Neural crest cell (in vitro differentiated cells): ENCODE measurements at places on chromosomes 3 and 15.

DNA sequence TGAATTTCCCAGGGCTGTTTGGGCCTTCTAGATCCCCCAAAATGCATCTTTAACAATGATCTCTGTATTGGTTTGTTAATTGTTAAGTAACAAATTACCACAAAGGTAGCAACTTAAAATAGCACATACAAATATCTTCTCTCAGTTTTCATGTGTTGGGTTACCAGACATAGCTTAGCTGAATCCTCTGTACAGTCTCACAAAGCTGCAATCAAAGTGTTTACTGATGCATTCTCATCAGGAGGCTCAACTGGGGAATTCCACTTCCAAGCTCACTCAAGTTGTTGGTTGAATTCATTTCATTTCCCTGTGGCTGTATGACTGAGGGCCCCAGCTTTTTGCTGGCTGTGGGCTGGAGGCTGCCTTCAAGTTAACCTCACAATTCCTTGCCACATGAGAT is 297.6 kb downstream of the RPLP1 start:
- no peak for DNase-seq

DNA sequence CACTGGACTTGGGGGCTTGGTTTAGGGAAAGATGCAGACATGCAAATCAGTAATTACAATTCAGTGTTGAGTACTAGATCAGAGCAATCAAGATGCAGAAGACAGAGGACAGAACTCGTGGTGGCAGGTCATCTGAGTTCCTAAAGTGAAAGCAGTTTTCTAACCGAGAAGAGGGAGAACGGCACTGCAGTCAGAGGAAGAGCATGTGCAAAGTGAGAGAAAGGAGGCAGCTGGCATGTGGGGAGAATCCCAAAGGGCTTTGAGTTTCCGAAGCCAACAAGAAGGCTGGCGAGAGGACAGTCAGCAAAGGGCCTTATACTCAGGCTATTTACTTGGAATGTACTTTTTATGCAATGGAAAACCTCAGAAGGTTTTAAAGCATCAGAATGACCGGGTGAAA is 87.0 kb downstream of the ANP32A start:
- no peak for DNase-seq

- DNase-seq: no peak
Measured at GRCh38 chr3:171256445-171257250, 203.6 kb downstream of the TNIK start.

- DNase-seq: no peak
Measured at GRCh38 chr3:54755756-54756155, 172.1 kb downstream of the LRTM1 start.

GRCh38 chr3:42274266-42274665 is 8.3 kb upstream of the CCK start:
- DNase-seq: no peak

DNA sequence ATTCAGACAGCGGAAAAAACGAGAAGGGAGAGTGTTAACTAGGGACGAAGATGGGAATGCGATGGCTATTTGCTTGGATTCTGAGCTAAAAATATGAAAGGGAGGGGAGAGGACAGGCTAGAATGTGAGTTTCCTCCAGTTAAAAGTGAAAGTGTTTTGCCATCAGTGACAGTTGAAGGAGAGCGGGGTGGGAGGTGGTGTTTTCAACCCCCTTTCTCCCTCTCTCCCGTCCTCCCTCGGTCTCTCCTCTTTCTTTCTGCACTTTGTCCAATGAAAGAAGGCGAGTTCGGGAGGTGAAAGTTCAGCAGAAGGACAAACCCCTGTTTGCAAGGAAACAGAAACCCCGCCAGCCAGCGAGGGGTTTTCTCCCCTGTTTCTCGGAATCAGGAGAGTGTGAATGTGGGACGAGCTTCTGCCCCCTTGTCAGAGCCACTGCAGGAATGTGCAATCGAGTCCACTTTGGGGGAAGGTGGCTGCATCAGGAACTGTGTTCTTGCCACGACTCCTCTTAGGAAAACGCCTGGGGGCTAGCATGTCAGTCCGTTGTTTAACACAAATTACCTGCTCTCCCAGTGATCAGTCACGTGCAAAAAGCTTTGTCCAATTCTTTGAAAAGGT is 975 bp upstream of the FOXP1 start:
- DNase-seq: peak; percentile 6

- DNase-seq: peak; percentile 23
Measured at GRCh38 chr3:123449997-123450604, 1.2 kb upstream of the ADCY5 start.

- no peak for DNase-seq
Measured at GRCh38 chr3:134074790-134075567, 45.3 kb upstream of the SLCO2A1 start.

DNA sequence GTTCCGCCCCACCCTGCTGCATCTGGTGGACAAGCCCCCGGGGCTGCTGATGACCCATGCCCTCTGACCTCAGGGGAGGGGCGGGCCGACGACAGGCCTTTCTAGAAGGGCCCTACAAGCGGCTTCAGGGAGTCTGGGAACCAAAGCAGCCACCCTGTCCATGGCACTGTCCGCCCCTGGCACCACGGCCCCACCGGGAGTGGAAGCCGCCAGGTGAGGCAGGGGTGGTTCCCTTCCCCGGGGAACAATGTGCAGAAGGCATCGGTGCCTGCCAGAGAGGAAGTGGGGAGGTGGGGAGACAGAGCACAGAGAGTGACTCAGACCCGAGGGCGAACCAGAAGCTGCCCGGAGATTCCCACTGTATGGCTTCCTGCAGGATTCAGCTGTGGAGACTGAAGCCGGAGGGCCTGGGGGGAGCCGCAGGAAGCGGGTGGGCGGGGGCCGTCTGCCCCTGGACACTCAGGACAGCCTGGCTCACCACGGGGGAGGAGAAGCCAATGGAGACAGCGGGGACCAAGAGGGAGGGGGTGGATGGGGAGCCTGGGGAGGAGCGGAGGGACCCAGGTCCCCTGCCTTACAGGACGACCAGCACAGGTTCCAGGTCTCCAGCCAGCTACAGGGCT is 134.0 kb downstream of the TPRA1 start:
- no peak for DNase-seq

GRCh38 chr3:15631426-15632211 is 30.1 kb downstream of the BTD start:
- DNase-seq: no peak

- no peak for DNase-seq
Measured at GRCh38 chr3:6301626-6302025, 559.3 kb upstream of the GRM7 start.

- DNase-seq: no peak
Measured at GRCh38 chr15:38885471-38885952, 320.9 kb upstream of the RASGRP1 start.

- no peak for DNase-seq
Measured at GRCh38 chr15:87549296-87549695, 707.2 kb downstream of the NTRK3 start.

DNA sequence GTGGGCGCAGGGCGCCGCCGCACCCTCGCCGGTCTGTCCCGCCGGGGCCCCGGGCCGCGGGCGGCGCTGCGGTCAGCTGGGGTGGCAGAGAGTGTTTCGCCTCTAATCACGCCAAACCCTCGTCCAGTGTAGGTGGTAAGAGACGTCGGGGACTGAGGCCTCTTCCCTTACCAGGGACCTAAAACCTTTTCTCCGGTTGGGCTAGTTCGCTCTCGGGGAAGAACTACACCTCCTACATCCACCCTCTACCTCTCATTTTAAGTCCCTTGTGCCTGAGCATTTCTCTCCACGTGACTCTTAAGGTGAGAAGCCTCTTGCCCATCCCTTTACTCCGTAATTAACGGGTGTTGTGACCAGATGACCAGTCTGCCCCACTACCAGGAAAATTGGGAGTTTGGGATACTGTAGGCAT is 520 bp downstream of the TMEM42 start:
- no peak for DNase-seq

DNA sequence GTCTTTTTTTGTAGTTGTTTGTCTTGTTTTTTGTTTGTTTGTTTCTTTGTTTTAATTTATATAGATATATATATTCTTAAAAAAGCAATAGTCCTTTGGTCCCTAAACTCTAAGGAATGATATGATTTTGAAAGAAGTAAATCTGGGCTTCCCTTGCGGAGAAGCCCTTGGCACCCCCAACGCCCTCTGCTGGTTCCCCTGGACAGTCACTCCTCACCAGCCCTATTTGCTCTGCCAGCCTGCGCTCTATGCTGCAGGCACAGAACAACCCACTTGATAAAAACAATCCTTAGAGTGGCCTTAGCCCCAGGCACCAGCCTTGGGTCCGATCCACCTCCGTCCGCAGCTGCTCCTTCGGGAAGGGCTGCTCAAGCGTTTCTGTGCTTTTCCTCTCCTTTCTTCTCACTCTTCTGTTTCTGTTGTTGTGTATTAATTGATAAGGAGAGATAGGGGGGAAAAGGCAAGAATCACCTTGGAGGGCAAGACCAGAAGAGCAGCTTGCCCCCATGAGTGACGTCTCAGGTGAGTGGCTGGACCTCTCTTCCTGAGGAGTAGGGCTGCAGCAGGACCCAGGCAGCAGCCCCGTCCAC is 13.7 kb upstream of the PARP6 start:
- no peak for DNase-seq

GRCh38 chr15:36468746-36469145 is 110.7 kb upstream of the CDIN1 start:
- DNase-seq: no peak

DNA sequence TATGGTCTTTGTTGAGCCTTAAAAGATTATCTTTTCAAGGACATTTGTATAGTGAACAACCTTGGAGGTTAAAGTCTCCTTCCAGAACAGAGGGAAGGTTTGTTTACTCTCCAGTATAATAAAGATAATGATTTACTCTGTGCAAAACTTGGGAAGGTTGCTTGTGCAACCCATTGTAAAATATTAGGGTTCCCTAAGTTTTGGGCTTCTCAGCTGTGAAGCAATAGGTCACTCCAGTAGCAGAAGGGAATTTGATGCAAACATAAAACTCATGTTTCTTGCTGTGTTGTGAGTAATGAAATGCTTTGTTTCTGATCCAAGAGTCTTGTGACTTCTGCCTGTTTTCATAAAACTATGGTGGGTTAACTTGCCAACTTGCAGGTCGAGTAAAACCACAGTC is 177.5 kb downstream of the SUCNR1 start:
- DNase-seq: no peak

GRCh38 chr3:177050501-177051237 is 146.6 kb downstream of the TBL1XR1 start:
- no peak for DNase-seq

DNA sequence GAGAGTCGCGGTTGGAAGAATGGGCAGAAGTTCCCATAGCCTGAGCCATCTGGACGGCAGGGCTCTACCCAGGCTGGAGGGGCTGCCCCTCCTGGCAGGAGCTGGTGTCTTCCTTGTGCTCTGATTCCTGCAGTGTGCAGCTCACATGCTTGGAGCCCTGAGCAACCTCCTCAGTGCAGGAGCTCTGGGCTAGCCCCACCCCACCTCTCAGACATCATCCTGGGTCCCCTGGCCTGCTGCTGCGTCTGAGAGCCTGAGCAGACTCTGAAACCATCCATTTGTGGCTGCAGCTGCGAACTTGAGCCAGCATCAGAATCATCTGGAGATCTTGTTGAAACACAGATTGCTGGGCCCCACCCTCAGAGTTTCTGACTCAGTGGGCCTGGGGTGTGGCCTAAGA is 42.8 kb downstream of the POMGNT2 start:
- no peak for DNase-seq

- no peak for DNase-seq
Measured at GRCh38 chr15:29805043-29805707, 17.1 kb downstream of the TJP1 start.

- no peak for DNase-seq
Measured at GRCh38 chr3:159432682-159433340, 555.8 kb upstream of the IL12A start.

DNA sequence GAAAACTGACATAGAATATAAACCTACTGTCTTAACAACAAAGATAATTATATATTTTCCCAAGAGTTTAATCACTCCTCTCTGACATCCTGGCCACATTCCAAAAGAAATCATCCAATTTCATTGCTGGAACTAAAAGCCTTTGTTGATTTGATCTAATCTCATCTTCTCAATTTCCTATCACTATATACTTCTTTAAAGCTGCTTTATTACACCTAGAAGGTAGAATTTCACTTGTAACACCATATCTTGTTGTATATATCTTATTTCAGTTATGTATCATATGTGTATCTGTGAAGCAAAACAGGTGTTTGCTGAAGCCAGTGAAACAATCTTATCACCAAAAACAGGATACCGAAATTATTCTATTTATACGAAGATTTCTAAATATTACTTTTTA is 740.2 kb downstream of the ROBO1 start:
- no peak for DNase-seq

DNA sequence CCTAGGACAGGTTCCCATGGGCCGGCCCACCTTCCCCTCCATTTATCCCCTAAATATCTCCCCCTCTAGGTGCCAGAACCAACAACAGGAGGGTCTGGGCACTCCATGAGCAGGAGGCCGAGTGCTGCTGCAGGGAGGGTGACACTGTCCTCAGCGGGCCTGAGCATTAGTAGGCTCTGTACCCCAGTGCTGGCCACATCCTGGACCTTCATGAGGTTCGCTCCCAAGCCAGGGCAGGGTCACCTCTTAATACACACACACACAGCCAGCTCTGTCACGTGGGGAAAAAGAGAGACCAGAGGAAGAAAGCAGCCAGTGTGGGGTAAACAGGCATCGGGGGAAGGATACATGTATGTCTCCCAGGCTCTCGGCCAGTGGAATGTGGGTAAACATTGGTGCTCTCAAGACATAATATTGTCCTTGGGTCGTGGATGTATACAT is 27.9 kb upstream of the SEMA3F start:
- no peak for DNase-seq

DNA sequence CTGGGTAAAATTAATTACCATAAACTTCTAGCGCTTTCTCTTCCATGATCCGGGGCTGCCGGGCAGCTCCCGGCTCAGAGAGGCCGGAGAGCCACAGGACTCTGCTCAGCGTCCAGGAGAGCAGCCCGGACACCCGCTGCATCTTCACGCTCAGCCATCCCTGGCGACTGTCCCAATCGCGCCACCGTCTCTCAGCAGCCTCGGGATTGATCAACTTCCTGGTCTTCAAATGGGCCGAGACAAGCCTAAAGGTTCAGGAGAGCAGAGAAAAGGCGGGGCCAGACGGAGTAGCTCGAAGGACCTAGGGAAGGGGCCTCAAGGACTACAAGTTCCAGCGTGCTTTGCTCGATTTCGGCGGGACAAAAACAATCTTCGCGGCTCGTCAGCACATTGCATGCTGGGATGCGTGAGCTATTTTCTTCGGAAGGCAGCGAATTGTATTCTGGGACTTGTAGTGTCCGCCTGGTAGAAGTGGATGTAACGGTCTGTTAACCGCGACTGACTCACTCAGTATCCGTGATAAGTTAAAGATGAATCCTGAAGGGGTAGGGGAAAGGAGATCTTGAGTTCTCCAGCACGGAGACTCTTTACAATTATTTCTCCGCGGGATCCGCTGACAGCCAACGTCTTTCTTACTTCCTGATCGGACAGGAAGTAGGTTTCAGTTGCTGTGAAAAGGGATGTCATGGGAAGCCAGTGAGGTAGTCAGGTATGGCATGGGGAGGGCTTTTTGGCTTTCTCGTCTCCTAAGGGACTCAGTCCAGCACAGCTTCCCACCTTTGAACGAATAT is at the start of gene CIAO2A:
TSS of gene CIAO2A (minus strand) at position 212 of the 791 bp plus-strand sequence. CDS start at position 142, 70 bp downstream.
- DNase-seq: peak; percentile 82
